ENCODE measurements at places on chromosomes 12 and 14.

- DNase-seq = no peak
Measured at GRCh38 chr12:31215518-31216232, 110.3 kb downstream of the SINHCAF start.

DNA sequence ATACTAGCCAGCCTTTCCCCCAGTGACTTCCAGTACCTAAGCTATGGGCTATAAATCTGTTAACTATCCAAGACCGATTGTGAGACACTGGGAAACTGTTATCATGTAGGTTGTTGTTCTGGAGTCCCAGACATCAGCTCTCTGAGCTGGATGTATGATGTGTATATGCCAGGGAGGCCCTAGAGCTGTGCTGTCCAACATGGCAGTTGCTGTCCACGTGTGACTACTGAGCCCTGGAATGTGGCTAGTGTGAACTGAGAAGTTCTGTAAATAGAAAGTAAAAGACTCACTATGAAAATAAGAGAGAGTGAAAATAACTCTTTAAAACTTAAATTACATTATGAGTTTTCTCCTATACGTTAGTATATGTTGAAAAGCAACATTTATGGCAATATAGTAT, 755.8 kb upstream of the FBXO33 start:
- DNase-seq = no peak

GRCh38 chr12:119695034-119695433, 27.1 kb downstream of the PRKAB1 start:
- no peak for DNase-seq

GRCh38 chr12:49253033-49253623, 11.8 kb upstream of the TUBA1C start:
- DNase-seq = no peak

- DNase-seq = peak; percentile 11
Measured at GRCh38 chr12:118025168-118025567, 8.7 kb downstream of the RFC5 start.

DNA sequence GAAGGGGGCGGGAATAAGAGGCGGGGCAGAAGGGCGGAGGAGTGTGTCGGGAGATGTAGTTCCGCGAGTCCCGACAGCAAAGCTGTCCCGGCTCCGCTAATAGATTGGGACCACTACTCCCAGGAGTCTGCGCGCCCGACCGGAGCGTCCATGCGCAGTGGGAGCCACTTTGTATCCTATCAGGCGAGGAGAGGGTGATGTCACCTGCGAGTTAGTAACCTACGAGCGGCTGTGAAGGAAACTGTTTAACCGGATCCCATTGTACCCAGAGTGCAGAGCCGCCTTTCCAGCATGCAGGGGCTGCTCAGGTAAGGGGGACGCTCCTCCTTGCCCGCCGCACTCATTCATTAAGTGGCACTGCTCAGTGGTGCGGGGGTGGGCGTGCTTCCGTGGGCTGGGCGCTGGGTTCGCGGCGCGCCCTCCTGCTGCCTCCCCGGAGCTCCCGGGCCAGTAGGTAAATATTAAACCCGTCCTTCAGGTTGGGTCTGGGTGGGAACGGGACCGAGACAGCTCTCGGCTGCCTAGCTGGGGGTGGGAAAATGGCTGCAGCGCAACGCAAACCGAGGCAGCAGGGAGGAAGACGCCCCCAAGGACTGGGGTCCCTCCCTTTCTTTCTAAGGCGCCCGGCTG, at the start of gene DAAM1:
Gene DAAM1 (plus strand): TSS at position 207 of the 630 bp plus-strand sequence. CDS start 74,811 bp downstream, outside the sequence.
- peak; percentile 100 for DNase-seq

DNA sequence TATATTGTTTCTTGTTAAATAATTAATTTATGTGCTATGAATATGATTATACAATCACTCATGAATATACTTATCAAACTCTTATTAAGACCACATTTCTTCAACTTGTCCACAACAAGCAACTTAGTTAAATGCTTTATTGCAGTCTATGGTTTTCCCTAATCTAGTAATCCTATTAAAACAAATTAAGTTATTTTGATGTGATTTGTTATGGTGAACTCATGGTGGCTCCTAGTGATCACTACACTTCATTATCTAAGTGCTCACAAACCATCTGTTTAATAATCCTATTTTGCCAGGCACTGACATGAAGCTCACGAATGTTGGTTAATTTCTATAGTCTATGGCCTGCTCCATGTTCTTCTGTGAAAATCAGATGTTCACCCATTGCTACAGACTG, 42.9 kb downstream of the INSM2 start:
- DNase-seq = no peak

DNA sequence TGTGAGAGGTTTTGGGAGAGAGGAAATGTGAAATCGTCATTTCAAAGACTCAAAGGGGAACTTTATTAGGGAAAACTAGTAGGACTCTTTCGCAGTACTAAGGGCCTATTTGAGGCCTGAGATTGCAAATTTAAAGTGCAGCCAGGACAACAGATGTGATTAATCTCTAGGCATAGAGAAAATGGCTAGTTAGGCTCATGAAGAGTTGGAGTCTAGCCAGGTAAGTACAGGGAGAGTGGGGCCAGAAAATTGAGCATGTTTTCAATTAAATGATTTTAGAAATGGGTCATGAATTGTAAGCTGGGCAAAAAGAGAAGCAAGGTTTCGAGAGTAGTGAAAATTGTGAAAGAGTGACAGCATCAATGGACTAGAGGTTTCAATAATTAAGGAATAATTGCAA, 91.9 kb upstream of the LMNTD1 start:
- peak; percentile 74 for DNase-seq

DNA sequence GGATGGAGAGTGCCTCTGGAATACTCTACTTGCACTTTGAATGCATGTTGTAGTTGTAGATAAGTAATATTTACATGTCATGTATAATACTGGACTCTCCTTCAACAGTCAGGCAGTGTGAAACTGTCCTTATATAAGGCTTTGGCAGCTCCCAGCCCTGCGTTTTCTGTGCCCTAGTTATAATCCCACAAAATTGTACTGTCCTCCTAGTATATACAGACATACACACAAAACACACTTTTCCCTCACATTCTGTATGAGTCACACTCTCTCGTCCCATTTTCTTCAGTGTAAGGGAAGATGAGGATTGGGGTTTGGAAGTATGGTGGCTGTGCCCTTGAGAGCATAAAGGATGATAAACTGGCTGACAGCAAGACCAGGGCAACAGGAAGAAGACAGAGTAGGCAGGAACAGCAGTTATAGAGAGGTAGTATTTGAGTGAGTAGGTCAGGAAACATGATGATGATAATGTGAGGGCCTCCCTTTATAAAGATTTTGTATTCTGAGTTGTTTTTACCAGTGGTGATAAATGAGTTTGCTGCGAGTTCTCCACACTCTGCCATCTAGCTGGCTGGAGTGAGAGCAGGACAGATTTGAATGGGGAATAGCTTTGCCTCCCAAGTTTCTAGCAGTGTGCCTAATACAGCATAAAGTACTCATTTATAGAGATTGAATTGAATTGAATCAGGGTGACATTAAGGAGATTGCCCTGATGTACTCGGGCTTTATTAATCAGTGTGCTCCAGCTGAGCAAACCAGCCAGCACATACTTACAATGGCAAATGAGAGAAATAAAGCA, 5.0 kb downstream of the CREBL2 start:
- DNase-seq = no peak

DNA sequence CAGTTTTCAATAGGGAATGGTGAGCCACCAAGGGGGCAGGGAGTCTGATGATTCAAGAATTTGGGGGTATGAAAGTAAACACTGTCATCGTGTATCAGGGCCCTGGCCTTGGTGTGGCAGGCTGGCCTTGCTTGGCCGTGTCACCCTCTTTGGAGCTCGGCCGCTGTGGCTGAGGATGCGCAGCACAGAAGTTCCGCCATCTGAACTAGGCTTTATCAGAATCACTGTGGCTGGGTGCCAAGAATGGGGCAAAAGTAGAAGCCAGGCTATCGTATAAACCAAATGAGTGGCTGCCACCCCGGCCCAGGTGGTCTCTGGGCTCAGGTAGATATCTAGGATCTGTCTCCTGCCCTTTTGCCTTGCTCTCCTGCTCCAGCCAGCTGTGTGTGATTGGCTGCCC, 137.4 kb downstream of the PAPOLA start:
- no peak for DNase-seq

GRCh38 chr12:105822131-105823105, 316.3 kb downstream of the NUAK1 start:
- peak; percentile 52 for DNase-seq

Measured in muscle of leg (tissue), 16 donors.